ENCODE measurements at places on chromosomes 4 and X.

DNA sequence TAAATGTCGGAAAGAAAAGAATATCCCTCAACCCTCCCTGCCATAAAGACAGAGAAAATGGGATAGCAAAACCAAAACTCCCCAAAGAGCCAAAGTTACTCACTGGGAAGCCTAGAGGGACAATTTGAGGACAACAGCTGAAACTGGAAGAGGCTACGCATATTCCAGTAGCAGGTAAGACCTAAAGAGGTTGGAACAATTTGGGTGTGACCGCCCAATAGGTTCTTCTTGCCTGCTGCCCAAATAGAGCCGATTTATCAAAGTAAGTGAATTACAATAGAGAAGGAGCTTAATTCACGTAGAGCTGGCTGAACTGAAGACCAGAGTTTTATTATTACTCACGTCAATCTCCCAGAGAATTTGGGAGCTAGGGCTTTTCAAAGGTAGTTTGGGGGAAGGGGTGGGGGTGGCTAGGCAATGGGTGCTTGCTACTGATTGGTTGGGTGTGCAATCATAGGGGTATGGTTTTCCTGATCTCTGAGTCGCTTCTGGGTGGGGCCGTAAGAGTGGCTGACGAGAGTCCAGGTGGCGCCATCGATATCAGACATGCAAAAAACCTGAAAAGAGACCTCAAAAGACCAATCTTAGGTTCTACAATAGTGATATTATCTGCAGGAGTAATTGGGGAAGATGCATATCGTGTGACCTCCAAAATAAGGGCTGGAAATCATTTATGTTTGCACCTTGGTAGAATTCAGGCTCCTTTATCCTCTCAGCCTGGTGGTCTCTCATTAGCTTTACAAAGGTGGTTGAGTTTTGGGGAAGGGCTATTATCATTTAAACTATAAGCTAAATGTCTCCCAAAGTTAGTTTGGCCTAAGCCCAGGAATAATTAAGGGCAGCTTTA, 39.0 kb upstream of the SLC7A3 start:
- DNase-seq = no peak

GRCh38 chr4:99983289-99983943, 33.3 kb upstream of the H2AZ1 start:
- DNase-seq = no peak

DNA sequence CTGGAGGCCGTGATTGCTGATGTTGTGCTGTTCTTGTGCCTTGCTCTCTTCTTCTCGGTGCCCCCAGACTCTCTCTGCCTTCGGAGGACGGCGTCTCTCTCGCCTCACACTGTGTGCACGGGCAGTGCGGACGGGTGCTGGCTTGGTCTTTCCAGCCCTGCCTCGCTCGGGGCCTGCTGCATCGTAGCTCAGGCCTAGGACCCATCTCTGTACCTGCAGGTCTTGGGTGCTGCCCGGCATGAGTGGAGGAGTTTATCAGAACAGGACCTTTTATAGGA, 18.2 kb downstream of the RGS12 start:
- no peak for DNase-seq

DNA sequence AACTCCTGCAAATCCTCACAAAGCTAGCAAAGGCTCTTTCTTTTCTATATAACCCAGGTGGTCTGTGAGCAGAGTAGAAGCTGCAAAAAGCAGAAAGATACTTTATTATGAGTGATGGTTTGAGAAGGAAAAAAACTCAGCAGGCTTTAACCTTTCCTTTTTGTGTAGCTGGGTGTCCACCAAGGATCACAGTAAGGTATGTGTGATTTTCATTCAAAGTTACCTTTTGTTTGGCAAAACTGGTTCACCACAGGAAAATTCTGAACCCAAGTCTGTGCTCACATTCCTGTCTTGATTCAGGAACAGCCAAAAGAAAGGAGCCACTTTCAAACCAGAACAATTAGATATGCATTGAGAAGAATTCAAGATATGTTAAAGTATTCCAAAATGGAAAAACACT, 35.7 kb downstream of the FRAS1 start:
- DNase-seq = no peak

- DNase-seq = no peak
Measured at GRCh38 chr4:37568489-37568888, 117.7 kb downstream of the RELL1 start.

GRCh38 chrX:14291666-14292500, 237.5 kb upstream of the GLRA2 start:
- peak; percentile 65 for DNase-seq

All from retina (tissue), 1 donor.